ENCODE measurements at places on chromosomes 13 and 19.
A peak's percentile ranks its signal among the peaks of the same experiment; 100 is the strongest.

GRCh38 chr13:108225440-108225839, 7.2 kb downstream of the ABHD13 start:
- DNase-seq: peak; percentile 24

GRCh38 chr13:45137526-45137925, 17.2 kb downstream of the GTF2F2 start:
- no peak for DNase-seq

DNA sequence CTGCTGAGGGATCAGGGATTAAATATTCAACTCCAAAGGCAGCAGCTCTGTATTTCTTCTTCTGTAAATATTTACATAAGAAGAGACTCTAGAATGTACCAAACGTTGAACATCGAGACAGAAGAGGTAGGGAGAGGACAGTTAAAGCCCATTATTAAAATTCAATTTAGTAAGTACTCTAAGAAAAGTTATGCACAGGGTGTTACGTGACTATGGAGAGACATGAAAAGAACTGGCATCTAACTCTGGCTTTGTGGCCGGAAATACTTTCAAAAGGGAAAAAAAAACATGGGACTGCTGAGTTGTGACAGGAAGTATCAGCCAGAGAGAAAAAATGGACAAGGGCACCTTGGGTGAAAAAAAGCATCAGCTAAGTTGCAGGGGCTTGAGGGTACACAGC, 36.7 kb downstream of the LNX2 start:
- DNase-seq: no peak

- DNase-seq: no peak
These were observed 156.1 kb downstream of the IRS2 start for GRCh38 chr13:109630271-109630670.

GRCh38 chr19:1046117-1046626, 6.3 kb downstream of the ABCA7 start:
- no peak for DNase-seq

GRCh38 chr19:1524287-1524971, 552 bp downstream of the PLK5 start:
- DNase-seq: no peak

- peak; percentile 70 for DNase-seq
These were observed 49.0 kb upstream of the ZNF780A start for GRCh38 chr19:40139533-40140287.

DNA sequence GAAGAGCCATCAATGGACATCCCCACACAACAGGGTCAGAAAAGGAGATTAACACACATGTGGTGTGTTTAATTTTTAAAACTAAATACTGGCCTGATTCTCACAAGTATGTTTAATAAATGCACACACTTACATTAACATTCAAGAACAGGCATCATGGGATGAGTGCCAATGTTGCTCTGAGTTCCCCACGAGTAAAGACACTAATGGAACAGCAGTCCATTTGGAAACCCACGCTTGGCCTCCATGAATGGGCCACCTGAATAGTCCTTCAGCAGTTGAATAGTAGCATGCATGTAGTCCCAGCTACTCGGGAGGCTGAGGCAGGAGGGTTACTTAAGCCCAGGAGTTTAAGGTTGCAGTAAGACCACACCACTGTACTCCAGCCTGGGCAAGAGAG, 195.2 kb upstream of the IPO5 start:
- no peak for DNase-seq

DNA sequence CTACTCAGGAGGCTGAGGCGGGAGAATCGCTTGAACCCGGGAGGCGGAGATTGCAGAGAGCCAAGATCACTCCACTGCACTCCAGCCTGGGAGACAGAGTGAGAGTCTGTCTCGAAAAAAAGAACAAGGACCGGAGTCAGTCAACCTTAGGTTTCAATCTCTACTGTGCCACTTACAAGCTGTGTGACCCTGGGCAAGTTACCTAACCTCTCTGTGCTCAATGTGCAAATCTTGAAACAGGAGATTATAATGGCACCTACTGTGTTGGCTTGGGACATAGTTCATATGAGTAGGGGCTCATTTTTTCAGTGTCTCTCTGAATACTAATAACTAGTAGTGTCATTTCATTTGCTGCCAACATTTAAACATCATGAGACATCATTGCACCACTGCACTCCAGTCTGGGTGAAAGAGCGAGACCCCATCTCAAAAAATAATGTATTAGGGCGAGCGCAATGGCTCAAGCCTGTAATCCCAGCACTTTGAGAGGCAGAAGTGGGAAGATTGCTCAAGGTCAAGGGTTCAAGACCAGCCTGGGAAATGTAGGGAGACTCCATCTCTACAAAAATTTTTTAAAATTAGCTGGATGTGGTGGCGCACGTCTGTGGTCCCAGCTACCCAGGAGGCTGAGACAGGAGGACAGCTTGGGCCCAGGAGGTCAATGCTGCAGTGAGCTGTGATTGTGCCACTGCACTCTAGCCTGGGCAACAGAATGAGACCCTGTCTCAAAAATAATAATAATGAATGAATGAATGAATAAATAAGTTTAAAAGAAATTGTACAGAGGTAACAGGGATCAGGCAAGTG, 5.5 kb downstream of the C3 start:
- no peak for DNase-seq

GRCh38 chr13:25574437-25575411, 202.9 kb downstream of the ATP8A2 start:
- peak; percentile 68 for DNase-seq

GRCh38 chr13:26299168-26299750, 45.3 kb downstream of the CDK8 start:
- DNase-seq: no peak

- DNase-seq: no peak
These were observed 662.0 kb upstream of the KLF12 start for GRCh38 chr13:74796157-74796556.

GRCh38 chr19:1275260-1275975, at the start of gene FAM174C:
Gene FAM174C (plus strand): TSS chr19:1275530. CDS start chr19:1275550, 20 bp downstream.
- peak; percentile 97 for DNase-seq

- no peak for DNase-seq
These were observed 218.2 kb upstream of the SLC10A2 start for GRCh38 chr13:103284466-103284865.

DNA sequence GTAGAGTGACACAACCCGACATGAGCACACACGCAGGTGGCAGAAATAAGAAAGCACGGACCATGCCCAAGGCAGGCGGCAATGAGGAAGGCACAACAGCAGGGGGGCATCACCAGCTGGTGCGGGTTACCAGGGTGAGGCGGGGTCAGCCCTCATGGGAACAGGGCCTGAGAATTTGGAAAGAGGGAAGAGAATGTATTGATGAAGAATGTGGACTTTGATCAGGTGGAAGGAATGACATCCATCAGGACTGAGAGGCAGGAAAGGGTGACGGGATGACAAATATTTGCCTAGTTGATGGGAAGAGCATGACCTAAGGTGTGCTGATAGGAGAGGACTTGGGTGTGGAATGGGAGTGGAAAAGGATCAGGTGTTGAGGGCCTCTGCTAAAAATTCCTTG, 177.5 kb downstream of the ABCC4 start:
- DNase-seq: no peak

- no peak for DNase-seq
These were observed 2.6 kb downstream of the CAB39L start for GRCh38 chr13:49441312-49441711.

DNA sequence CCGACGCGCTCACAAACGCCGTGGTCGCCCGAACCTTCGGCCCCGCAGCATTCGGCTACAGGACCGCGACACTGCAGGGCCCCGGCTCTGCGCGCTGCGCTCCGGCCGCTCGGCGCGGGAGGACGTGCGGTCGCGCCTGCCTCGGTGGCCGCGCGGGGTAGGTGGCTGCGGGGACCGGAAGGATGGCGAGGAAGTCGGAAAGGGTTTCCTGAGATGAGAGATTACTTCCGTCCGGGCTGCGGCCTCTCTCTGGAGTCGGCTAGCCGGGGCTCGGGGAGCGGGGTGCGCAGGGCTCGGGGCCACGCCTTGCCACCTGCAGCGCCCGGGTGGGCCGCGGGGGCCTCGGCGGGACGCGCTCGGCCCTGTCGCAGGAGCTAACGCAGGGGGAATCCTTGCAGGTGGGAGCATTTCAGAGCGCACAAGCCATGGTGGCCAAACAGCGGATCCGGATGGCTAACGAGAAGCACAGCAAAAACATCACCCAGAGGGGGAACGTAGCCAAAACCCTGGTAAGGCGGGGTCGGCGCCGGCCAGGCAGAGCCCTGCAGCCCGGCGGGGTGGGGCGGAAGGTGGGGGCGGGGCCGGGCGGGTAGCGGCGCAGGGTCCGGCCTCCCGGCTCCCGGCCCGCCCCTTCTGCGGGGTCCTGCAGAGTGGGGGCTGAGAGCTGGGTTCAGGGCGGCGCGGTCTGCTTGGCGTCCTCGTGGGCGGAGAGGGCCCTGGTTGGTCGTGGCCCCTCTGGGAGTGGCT, at the start of gene SERP2:
Gene SERP2, plus strand, starts transcription at position 224 of the 747 bp plus-strand sequence. Its CDS starts 202 bp downstream, at position 426.
- DNase-seq: no peak

DNA sequence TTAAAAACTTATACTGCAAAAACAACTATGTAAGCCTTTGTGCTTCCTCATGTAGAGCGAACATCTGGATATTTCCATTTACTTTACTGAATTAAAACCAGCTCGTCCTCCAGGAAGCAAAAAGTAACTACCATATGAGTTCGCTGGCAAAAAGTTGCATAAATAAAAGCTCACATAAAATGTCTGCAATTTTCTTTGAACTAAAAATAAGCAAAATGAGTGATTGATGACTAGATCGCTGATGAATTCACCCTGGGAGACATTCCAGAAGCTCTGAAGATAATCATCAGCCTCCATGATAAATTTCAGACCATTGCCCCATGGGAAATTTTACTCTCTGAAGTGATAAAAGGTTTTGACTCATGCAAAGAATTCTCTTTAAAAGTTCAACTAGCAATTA, 67.3 kb upstream of the SACS start:
- DNase-seq: no peak

DNA sequence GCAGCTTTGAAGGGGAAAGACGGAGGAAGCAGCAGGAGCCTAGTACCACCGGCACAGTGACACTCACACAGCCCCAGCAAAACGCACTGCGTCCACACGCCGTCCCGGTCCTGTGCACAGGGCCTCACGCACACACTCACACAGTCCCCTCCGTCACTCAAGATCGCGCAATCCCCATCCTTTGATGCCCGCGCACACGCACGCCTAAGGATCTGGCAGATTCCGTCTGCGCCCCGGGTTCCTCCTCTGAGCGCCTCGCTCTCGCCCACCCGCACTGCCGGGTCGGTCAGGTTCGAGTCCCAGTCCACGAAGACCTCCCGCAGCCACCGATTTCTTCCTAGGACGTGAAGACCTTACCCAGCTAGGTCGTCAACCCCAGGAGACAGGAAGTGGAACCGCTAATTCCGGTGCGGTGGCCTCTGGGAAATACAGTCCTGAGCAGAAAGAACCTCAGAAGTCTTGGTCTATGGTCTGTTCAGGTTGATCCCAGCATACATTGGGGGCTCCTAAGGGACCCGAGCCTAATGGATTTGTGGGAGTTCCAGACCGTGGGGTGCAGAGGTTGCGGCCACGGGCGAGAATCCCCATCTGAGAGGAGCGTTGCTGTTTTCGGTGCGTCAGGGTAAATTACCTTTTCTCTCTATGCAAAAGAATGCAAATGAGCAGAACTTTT, at the start of gene ZNF780B:
Gene ZNF780B, minus strand, starts transcription at position 400 of the 673 bp plus-strand sequence. CDS start 5,899 bp downstream, outside the sequence.
- DNase-seq: peak; percentile 71

GRCh38 chr13:109309625-109310363, 476.6 kb downstream of the IRS2 start:
- DNase-seq: no peak

GRCh38 chr13:45918597-45918996, 67.0 kb upstream of the SIAH3 start:
- DNase-seq: no peak

DNA sequence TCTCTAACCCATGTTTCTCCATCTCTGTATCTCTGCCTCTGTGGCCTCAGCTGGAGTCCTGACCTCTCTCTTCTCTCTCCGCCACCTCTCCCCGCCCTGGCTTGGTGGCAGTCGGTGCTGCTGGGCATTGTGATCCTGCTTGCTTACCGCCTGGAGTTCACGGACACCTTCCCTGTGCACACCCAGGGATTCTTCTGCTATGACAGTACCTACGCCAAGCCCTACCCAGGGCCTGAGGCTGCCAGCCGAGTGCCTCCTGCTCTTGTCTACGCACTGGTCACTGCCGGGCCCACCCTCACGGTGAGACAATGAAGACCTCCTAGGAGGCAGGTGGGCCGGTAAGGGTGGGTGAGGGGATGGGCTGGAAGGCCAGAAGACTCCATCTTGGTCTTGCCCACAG, 4.2 kb downstream of the PLPPR2 start:
- no peak for DNase-seq

DNA sequence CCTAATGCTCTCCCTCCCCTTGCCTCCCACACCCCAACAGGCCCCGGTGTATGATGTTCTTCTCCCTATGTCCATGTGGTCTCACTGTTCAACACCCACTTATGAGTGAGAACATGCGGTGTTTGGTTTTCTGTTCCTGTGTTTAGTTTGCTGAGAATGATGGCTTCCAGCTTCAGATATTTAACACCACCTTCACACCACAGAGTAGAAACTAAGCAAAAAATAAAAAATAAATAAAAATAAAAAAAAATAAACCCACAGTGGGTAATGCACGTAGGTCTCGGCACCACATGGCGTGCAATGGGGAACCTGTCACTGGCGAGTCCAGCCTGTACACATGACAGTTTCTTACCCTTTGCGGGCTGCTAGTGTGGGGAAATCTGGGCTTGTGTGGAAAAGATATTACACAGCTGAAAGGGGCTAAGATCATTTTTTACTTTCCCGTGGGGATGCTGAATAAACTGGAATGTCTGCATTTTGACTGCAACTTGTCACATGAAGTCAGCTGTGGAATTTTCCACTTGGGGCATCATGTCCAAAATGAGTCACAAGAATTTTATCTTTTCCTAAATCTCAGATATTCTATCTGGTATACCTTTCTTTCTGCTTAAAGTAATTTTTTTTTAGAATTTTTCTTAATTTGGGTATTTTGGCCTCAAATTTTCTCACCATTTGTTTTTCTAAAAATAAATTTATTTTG, 170.5 kb downstream of the IRS2 start:
- DNase-seq: no peak

DNA sequence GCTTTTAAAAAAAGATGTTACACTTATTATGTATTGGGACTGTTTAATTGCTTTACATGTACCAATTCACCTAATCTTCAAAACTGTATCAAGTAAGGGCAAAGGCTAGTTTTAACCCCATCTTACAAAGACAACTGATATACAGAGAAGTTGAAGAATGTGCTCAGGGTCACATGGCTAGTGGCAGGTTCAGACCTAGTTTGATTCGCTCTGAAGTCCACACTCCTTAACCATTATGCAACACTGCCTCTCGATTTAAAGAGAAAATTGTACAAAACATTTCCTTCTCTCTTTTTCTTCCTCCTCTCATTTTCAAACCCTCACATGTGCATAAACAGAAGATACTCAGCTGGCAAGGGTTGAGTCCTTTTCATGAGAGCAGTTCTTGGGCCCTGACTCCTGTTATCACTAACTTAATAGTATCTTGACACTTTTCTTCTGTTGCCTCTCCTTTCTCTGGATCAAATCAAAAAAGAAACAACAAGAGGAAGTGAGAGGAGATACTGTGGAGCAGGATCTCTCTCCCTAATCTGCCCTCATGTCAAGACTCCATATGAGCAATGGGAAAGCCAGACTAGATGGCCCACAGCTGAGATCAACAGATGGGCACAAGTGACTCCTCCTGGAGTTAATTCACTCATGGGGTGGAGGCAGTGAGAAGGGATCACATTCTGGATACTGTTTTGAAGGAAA, 19.0 kb upstream of the N4BP2L1 start:
- DNase-seq: no peak

- no peak for DNase-seq
These were observed 352.4 kb downstream of the SPRY2 start for GRCh38 chr13:79988573-79988972.

GRCh38 chr13:46647512-46648065, 94.6 kb downstream of the LRCH1 start:
- DNase-seq: no peak

- no peak for DNase-seq
These were observed 568 bp downstream of the FUZ start for GRCh38 chr19:49812452-49812996.

Measured in CD4-positive, alpha-beta T cell treated with Interleukin-21 for 1 hour (primary cell).